GM12878 (cell line): ENCODE measurements at places on chromosomes 13 and 19. TPM values are rescaled to one million over a fixed set of nuclear protein-coding genes. Genes with fewer than 3 reads are reported as not detected.
A peak's percentile ranks its signal among the peaks of the same experiment; 100 is the strongest.

TMEM259 gene
- 56.7 and 69.6 TPM in 2 replicates for polyA plus RNA-seq

MEDAG gene
- polyA plus RNA-seq: 0.11 TPM in 1 of 2 replicates, not detected in the other

NLRP4 gene
- polyA plus RNA-seq: not detected in 2 replicates

KLK4 gene
- not detected in 2 replicates for polyA plus RNA-seq

LAIR1 gene
- 30.7 and 34.5 TPM in 2 replicates for polyA plus RNA-seq

DNA sequence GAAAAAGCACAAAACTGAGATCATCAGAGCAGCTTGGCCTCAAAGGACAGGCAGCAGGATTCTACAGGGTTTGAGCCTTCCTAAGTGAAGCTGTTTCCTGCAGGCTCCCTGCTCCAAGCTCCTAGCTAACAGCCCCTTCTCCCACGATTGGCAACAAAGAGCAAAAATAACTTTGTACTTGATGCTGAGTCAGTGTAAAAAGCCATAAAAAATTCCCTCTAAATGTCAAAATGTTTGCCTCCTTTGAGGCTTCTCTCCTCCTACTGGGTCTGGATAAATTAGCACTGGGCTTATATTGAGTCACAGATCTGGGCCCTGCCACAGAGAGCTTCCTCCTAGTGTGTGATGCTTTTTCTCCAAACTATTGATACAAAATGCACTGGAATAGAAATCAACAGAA lies 153.3 kb downstream of the TNFRSF19 start:
- H3K4me3 ChIP-seq: no peak overlapping the region
- no peaks in the 10 kb centered on the region for H3K27me3 ChIP-seq
- no peaks in the 10 kb centered on the region; the same call in 1 of the 2 replicates for H3K36me3 ChIP-seq
- no peak overlapping the region for H3K27ac ChIP-seq
- no peak for DNase-seq

DNA sequence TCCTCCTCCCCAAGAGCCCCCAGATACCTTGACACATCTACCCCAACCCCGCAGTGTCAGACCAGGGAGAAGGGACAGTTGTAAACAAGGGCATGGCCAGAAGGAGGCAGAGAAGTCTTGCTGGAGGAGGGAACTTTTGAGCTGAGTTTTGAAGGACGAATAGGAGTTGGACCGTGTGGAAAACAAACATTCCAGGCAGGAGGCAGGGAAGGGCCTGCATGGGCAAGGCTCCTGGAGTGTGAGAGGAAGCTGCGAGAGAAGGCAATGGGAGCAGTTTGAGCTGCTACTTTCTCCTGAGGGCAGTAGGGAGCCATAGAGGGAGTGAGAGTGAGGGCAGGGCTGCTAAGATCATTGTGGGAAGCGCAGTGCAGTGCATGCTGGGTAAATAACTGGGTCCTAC lies 23.3 kb downstream of the IL12RB1 start:
- no peaks in the 10 kb centered on the region for H3K4me1 ChIP-seq
- no peak for DNase-seq
- no peaks in the 10 kb centered on the region; the same call in 1 of the 2 replicates for H3K36me3 ChIP-seq
- no peaks in the 10 kb centered on the region for H3K27me3 ChIP-seq
- no peak overlapping the region for H3K27ac ChIP-seq

DNA sequence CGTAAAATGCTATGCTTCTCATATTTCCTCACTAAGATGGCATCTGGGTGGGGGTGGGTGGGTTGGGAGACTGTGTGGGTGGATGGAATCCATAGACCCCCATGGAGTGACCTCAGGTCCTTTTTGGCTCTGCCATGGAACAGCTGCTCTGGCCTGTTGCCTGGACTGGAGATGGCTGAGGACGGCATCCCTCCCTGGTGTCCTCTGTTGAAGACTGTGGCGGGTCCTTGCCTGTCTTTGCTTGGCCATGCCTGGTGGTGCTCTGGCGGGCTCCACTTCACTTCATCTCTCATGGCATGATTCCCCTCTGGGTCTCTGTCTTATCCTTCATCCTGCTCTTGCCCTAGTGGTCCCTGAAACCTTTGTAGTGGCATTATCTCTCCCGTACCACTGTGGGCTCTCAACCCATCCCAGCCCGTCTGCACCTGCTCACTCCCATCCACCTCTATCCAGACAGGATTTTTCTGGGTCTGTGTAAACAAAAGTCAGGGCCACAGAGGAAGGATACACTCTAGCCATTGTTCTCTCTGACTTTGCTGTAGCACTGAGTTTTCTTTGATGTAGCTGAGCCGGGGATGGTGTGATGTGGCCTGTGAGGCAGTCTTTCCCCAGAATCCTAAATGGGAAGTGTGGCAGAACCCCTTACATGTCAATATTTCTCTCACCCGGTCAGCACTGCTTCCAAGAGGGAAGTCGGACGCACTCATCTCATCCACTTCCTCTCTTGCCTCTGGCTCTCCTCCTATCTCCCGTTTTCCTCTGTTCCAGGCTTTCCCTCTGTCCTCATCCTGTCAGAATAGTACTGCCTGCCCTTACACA lies 36.1 kb downstream of the WDFY2 start:
- no peak overlapping the region for H3K27ac ChIP-seq
- H3K36me3 ChIP-seq: no peaks in the 10 kb centered on the region
- H3K27me3 ChIP-seq: no peaks in the 10 kb centered on the region

- H3K4me1 ChIP-seq: no peaks in the 10 kb centered on the region
- no peak overlapping the region for H3K27ac ChIP-seq
- no peak overlapping the region for H3K4me3 ChIP-seq
- H3K27me3 ChIP-seq: no peaks in the 10 kb centered on the region
- H3K36me3 ChIP-seq: no peaks in the 10 kb centered on the region
- no peak for DNase-seq
These were observed 115.2 kb downstream of the RAP2A start for GRCh38 chr13:97549201-97549600.

DNA sequence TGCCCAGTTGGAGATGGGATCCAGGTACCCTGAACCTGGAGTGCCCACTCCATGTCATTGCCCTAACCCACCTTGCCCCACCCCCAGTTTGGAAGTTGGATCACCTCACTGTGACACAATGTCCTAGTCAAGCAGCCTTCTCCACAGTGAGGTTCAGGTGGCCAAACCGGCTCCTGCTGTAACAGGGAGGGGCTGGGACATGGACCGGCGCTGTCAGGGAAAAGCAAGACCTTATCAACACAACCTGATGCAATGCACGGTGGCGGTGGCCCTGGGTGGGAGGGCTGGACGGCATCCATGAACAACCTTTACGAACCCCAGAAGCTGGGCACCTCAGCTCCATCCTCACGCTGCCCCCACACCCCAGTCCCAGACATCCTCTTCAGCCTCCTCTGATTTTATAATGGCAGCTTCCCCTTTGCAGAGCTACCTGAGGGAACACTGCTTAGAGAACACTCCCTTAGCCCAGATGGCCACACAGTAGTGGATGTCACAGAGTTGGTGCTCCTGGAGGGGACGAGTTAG lies 1.6 kb upstream of the KRTDAP start:
- DNase-seq: no peak
- H3K4me1 ChIP-seq: peaks cover 9% of the 10 kb centered on the region
- H3K27ac ChIP-seq: no peak overlapping the region
- H3K36me3 ChIP-seq: no peaks in the 10 kb centered on the region

DNA sequence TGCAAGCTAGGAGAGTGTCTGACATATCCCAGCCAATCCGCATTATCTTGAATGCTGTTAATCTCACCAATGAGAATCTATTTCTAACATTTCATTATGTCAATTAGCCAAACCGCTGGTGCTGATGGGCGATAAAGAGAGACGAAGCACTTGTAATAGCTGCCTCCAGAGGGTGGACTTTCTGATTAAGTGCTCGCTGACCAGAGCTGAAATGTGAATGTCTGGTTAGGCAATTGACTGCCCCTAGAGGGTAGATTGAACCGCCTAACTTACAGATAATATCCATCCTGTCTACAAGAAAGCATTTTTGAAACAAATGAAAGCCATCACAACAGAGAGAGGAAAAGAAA lies 552 bp upstream of the GRWD1 start:
- H3K4me1 ChIP-seq: peaks cover 25% of the 10 kb centered on the region
- H3K27ac ChIP-seq: peak overlapping the region; percentile 89
- no peak for DNase-seq
- H3K27me3 ChIP-seq: peaks cover 1% of the 10 kb centered on the region; the same call in 1 of the 2 replicates

GRCh38 chr19:3479177-3479833 lies 1.0 kb downstream of the SMIM24 start:
- no peaks in the 10 kb centered on the region for H3K36me3 ChIP-seq
- DNase-seq: no peak
- no peaks in the 10 kb centered on the region for H3K4me1 ChIP-seq
- H3K27me3 ChIP-seq: peaks cover 2% of the 10 kb centered on the region
- H3K4me3 ChIP-seq: no peak overlapping the region

DNA sequence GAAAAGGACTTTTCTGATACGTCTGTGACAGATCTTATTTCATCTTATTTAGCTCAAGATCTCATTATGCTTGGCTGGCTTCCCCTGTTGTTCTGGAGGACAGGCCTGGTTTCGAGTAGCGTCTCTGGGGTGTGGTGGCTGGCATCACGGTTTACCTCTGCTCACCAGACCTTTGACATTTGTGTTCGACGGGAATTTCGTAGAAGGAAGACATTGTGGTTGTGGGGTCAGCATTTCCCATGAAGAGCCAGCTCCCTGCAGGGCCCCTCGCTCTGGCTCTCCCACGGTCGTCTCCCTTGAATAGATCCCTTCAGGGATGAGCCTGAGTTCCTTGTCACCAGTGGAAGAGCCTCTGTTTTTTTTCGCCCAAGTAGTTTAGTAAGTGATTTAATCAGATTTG lies 78.6 kb upstream of the TEX29 start:
- peaks cover 20% of the 10 kb centered on the region for H3K36me3 ChIP-seq
- H3K27ac ChIP-seq: no peak overlapping the region
- H3K27me3 ChIP-seq: no peaks in the 10 kb centered on the region
- H3K4me1 ChIP-seq: no peaks in the 10 kb centered on the region
- DNase-seq: no peak

- H3K4me3 ChIP-seq: no peak overlapping the region
- no peak overlapping the region for H3K27ac ChIP-seq
- H3K4me1 ChIP-seq: no peaks in the 10 kb centered on the region
These were observed 72.8 kb downstream of the MYO16 start for GRCh38 chr13:108702171-108702570.

DNA sequence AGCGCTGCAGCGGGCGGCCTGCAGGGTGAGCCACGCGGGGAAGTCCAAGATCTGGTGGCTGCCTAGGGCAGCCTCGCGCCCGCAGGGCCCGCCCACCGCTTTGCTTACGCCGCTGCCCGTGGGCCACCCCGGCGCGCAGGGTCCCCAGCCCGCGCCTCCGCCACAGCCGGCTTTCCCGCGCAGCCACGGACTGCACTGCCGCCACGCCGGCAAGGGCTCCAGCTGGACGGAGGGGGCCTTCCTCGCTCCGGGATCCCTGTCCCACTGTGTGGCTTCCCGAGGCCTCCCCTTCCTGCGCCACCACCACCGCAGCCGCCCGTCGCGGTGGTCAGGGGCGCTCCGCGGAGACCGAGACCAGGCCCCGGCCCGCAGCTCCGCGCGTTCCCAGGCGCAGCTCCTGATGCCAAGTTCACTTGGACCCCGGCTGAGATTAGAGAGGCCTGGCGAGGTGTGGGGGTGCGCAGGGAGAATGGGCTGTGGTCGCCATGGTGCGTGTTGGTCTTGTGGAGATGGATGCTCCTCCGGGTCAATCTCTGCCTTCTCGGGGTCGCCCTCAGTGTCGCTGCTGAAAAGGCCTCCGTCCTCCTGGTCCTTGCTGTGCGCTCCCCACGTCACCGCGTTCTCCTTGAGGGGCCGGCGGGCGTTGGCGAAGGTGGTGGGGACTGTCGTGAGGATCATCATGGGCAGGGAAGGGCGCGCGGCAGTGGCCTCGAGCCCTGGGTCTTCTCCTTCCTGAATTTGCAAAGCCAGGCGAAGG lies 17.9 kb upstream of the RNF17 start:
- peaks cover 24% of the 10 kb centered on the region for H3K27me3 ChIP-seq
- no peak for DNase-seq
- no peaks in the 10 kb centered on the region for H3K36me3 ChIP-seq
- H3K4me1 ChIP-seq: no peaks in the 10 kb centered on the region

DNA sequence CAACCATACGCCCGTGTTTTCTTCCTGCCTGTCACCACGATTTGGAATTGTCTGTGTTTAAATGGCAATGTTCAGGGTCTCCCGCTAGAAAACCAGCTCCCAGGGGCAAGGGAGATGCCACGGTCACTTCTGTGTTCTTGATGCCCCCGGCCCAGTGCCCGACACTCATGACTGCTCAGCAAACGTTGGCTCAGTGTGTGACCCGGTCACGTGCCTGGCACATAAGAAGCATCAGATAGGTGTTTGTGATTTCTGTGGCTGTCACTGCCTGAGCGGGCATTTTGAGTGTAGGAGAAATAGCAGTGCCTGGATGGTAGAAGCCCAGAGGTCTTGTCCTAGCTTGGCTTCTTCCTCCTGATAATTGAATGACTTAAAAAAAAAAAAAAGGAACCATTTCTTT lies 15.5 kb downstream of the HDGFL2 start:
- H3K27me3 ChIP-seq: no peaks in the 10 kb centered on the region
- no peaks in the 10 kb centered on the region for H3K4me1 ChIP-seq
- no peak for DNase-seq

- peaks cover 22% of the 10 kb centered on the region for H3K36me3 ChIP-seq
- no peak within 1 kb of the TSS for H3K4me3 ChIP-seq
- no peaks in the 10 kb centered on the region for H3K27me3 ChIP-seq
- no peaks in the 10 kb centered on the region; the same call in 1 of the 2 replicates for H3K4me1 ChIP-seq
- no peak for DNase-seq
- no peak within 1 kb of the TSS for H3K27ac ChIP-seq
These were observed at the start of gene KCNJ14 for GRCh38 chr19:48455171-48455907. KCNJ14 (plus strand) TSS chr19:48455574; CDS start chr19:48461725, 6,151 bp downstream.

DNA sequence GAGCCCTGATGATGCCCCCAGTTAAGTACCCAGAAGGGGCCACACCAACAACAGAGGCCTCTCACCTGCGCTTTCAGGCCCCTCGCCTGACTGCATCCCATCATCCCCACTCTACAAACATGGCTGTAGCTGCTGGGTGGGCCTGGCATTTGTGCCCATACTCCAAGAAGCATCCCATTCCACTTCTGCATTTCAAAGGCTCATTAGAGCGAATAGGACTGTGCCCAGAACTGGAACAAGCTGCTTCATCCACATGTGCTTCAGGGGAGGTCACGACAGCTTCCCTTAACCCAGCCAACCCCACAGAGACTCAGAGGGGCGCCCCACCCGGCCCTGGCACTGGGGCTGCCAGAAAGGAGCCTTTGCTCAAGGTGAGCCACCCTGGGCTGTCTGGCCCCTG lies 156.9 kb downstream of the SIPA1L3 start:
- peaks cover 2% of the 10 kb centered on the region for H3K36me3 ChIP-seq
- H3K4me3 ChIP-seq: no peak overlapping the region
- H3K4me1 ChIP-seq: peaks cover 17% of the 10 kb centered on the region
- H3K27ac ChIP-seq: no peak overlapping the region
- DNase-seq: no peak
